HCT116 (cell line): ENCODE measurements at places on chromosomes 7 and 10.

- DNase-seq: no peak
These were observed 77.1 kb downstream of the INPP5A start for GRCh38 chr10:132614431-132615340.

- no peak for DNase-seq
These were observed 239.0 kb downstream of the DNAJB9 start for GRCh38 chr7:108808549-108809266.

GRCh38 chr7:117008886-117009531, 55.7 kb downstream of the ST7 start:
- DNase-seq: no peak

- DNase-seq: peak; percentile 34
These were observed 91.2 kb downstream of the GTF2IRD1 start for GRCh38 chr7:74544706-74545469.

DNA sequence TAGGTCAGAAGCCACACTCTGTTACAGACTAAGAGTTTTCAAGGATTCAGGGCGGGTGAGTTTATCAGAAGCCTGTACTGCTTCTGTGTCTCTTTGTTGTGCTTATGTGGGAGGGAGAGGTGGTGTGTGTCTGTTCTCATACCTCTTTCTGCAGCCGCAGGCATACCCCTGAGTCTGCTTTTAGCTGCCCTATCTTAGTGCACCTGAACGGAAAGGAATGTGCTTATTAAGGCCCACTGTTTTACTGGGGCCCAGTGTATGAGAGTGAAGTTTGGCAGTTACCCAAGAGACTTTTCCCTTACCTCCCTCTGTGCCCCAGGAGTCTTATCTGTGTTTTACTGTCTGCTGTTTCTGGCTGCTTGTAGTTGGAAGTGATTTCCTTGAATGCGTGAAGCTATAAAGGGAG, 104.3 kb downstream of the TYW1 start:
- no peak for DNase-seq

GRCh38 chr7:101995121-101995520, 177.7 kb downstream of the CUX1 start:
- DNase-seq: no peak

- DNase-seq: no peak
These were observed 60.7 kb downstream of the ZNF783 start for GRCh38 chr7:149322737-149323136.

DNA sequence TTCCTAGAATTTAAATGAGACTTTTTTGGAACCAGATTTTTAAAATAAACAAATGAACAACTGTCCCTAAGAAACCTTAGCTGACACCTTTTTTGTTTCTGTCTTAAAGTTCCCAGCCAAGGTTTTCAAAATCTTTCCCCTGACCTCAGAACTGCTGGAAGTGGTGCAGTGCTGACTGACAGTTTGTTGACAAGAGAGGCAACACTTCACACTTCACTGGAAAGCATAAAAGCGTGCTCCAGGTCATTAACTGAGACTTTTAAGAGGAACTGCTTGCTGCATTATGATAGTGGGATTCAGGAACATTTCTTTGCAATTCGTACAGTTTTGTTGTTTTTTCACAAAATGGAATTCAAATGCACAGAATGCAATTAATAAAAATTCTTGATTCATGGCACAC, 36.2 kb downstream of the SYPL1 start:
- DNase-seq: no peak

GRCh38 chr7:101857358-101857811, 40.0 kb downstream of the CUX1 start:
- DNase-seq: no peak

DNA sequence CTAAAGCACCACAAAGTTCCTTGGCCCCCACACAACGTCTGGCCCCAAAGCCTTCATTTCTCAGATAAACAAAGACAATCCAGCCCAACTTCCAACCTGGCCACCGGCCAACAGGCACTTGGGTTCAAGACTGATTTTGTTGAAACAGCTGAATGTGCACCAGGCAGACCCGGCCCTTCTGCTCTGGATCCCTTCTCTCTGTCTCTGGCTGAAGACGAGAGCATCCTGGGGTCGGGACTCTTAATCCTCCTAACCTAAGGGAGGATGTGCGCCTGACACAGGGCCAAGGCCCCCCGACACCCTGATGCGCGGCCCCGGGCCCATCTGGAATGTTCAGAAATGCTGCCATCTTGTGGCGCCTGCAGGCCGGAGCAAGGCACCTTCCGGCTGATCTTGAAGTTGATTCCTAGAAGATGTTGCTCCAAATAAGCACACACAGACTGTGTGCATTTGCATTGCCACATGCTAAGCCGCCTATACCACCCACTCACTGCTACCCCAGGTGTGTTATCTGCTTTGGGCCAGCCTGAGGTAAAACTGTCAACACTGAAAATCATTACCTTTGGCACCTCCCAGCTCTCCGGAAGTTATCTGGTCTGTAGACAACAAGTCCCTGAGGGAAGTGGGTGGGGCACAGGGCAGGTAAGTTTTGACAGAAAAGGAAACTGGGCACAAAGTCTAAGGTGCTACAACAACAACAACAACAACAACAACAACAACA, 98.4 kb upstream of the HABP2 start:
- peak; percentile 31 for DNase-seq

DNA sequence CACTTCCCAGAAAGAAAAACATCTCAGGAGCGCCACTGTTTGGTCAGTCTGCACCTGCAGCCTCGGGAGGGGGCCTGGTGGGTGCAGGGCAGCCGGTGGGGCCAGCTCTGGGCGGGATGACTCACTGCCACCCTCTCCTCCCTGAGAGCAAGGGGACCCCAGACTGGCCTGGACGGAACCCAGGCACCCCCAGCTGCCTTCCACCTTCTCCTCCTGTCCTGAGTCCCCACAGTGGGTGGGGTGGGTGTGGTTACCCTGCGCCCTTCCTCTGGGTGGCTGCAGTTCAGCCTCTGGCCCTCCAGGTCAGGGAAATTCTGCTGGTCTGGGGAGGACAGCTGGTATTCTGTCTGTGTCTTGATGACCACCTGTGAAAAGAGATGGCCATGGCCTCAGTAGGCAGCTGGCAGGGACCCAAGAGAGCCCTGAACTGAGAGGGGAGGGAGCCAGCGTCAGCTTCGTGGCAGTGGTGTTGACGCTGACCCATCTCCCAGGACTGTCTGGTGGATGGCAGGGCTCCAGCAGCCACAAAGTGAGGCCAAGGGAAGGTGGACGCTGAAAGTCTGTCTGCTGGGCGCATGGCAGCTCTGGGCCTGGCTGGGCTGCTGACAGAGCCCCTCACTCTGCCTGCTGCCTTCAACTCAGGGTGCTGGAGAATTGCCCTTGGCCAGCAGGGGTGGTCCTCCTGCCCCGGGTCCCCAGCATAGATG, 8.9 kb downstream of the CALY start:
- DNase-seq: no peak

- DNase-seq: no peak
These were observed 395.7 kb upstream of the NRG3 start for GRCh38 chr10:81479316-81479715.

DNA sequence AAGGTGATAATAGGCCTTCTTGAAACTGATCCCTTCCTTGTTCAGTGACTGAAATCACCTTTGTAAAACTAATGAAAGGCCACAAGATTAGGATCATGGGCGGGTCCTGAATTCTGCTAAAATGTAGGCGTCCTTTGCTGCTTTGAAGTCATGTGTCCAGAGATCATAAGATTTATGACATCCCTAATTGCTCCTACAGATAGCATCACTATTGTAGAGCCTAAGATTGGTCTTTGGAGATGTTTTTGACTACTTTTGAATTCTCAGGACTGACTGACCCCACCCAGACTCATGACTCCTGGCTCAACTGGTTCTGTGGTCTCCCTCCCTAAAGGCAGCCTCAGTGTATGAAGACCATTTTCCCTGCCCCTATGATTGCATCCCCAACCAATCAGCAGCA, 322.6 kb upstream of the SEMA3D start:
- no peak for DNase-seq

GRCh38 chr10:15877836-15878576, 17.7 kb upstream of the MINDY3 start:
- DNase-seq: no peak

GRCh38 chr7:455110-455928, 64.3 kb downstream of the PDGFA start:
- no peak for DNase-seq

- no peak for DNase-seq
These were observed 19.4 kb upstream of the MINDY3 start for GRCh38 chr10:15879663-15880062.

- DNase-seq: no peak
These were observed 10.5 kb downstream of the IKZF1 start for GRCh38 chr7:50314836-50315592.

- DNase-seq: no peak
These were observed 744 bp upstream of the DRGX start for GRCh38 chr10:49396666-49396999.

- DNase-seq: no peak
These were observed 27.7 kb upstream of the DDIT4 start for GRCh38 chr10:72245949-72246525.

DNA sequence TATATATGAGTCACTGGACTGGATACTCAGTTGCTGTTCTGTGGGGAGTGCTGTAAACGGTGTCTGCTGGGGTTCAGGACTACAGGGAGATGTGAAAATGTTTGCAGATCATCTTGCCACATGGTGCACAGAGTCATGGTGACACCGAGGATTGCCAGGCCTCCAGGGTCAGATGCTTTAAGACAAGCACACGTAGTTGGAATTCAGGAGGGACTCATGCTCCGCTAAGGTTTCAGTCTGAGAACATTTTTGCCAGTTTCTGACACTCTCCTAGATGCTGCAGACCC, 211.3 kb downstream of the CXCL12 start:
- DNase-seq: no peak

GRCh38 chr10:78798976-78799730, 269.6 kb upstream of the ZMIZ1 start:
- DNase-seq: no peak

GRCh38 chr10:84452003-84452402, 123.6 kb downstream of the CCSER2 start:
- no peak for DNase-seq

DNA sequence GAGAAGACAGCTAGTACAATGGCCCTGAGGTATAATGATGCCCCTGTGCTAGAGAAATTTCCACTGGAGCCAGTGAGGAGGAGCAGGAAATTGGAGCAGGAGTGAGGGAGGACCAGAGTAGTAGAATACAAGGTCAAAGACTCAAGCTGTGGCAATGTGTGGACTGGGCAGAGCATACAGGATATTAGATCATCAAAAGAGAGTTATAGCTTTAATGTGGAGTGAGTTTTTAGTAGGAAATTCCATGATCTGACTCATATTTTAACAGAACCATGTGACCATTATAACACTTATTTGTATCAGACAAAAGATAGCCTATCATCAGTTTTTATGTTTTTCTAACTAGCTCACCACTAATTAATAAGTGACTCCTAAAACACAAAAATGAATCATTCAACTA, 154.1 kb downstream of the DGKB start:
- DNase-seq: peak; percentile 39

DNA sequence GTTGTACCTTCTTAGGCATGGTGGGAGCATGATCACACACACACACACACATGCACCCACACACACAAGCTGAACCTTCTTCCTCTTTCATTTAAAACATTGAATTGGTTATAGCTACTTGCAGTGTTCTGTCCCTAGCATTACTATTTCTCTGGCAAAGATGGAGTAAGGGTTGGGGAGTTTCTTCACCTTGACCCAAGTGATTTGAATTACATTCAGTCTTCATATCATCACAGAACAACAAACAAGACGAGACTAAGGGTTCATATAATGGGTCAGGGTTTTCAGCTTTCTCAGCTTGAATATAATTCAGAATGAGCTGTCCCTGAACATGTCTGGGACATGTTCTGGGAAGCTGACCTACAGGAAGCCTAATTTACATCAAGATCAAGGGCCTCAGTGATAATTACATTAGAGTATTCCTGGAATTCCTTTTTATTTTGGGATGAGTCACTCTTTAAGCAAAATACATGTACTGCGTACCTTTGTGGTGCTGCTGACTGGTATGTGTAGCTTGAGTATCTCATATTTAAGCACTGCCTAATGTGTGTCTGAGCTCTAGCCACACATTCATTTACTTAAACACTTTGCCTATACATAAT, 213.5 kb upstream of the TMEM229A start:
- no peak for DNase-seq

DNA sequence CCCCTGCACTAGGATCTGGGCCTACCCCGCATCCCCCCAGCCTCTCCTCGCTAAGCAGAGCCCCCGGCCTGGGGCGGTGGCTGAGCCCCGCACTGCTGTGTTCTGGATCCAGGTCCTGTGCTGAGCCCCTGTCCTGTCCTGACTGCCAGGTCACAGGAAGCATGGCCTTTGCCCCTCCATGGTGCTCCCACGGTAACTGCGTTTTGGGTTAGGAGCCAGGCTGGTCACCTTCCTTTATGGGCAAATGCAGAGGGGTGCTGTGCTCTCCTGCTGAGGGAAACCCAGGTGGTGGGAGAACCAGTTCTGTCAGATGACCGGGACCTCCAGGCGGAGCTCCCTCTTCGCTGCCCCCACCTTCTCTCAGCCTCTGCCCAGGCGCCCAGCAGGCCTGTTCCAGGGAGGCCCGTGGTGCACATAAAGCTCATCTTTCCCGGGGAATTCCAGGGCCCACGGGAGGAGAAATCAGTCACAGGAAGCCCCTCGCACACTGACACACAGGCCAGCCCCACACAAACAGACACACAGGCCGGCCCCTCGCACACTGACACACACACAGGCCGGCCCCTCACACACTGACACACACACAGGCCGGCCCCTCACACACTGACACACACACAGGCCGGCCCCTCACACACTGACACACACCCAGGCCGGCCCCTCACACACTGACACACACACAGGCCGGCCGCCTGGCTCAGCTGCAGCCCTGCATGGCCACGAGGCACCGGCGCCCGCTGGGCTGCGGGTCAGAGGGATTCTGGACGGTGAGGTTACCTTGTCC, 75.6 kb downstream of the CFAP46 start:
- DNase-seq: no peak

DNA sequence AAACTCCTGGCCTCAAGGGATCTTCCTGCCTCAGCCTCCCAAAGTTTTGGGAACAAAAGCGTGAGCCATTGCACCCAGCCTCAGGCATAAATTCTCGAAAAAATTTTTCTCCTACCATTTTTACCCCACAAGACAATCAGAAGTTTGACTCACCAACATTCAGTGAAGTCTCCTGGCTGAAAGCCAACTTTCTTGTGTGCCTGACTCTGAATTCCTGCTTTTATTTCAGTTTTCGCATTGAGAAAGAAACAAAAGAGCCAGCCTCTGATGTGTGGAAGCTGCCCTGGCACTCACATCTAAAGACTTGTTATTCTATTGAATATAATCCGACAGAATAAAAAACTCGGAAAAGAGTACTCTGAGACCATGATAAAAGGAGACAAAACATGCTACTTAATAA, 402.9 kb downstream of the MAGI2 start:
- no peak for DNase-seq

- DNase-seq: no peak
These were observed 184.0 kb downstream of the ADAM12 start for GRCh38 chr10:126204320-126204719.

- DNase-seq: no peak
These were observed 16.4 kb downstream of the HOXA1 start for GRCh38 chr7:27079234-27079975.

GRCh38 chr7:30285067-30285535, 704 bp downstream of the ZNRF2 start:
- no peak for DNase-seq
